ENCODE measurements at places on chromosomes 7 and 10.

DNA sequence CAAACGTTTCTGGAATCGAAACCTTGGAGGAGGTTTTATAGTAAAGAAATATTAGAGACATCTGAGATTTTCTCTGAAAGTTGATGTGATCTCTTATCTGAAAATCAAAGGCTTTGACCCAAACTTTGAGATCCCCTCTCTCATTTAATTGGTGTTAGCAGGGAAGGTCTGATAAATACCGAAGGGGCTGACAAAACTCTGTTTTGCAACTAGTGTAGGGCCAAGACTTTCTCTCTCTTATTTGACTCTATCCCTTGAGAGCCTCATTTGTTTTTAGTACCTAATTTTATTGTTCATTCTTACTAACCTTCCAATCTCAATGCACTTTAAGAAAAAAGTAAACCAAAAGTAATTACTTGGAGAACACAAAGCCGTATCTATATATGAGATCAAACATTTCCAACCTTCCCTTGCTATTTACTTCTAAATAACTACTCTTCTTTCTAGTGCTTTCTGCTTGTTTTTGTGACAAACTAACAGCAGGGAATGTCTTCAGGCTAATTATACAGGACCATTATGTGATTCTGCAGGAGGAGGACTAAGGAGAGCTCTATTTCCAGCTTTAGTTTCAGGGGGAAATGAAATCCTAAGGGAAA, 33.4 kb upstream of the NPVF start:
- H3K4me3 ChIP-seq = no peak overlapping the region
- no peaks in the 10 kb centered on the region for H3K27me3 ChIP-seq
- no peak for DNase-seq
- H3K36me3 ChIP-seq = no peaks in the 10 kb centered on the region
- H3K4me1 ChIP-seq = peaks cover 10% of the 10 kb centered on the region

- peak overlapping the region; percentile 76 for H3K27ac ChIP-seq
- no peak for DNase-seq
Measured at GRCh38 chr7:30351286-30351685, 66.9 kb downstream of the ZNRF2 start.

GRCh38 chr7:151682831-151683614, 163.3 kb upstream of the RHEB start:
- no peak overlapping the region for H3K27ac ChIP-seq
- H3K36me3 ChIP-seq = no peaks in the 10 kb centered on the region
- peaks cover 45% of the 10 kb centered on the region for H3K4me1 ChIP-seq
- no peaks in the 10 kb centered on the region for H3K27me3 ChIP-seq
- DNase-seq = no peak

GRCh38 chr7:139683137-139683921, 94.5 kb downstream of the HIPK2 start:
- no peak for DNase-seq
- H3K27ac ChIP-seq = no peak overlapping the region
- H3K27me3 ChIP-seq = no peaks in the 10 kb centered on the region
- H3K4me3 ChIP-seq = peak overlapping the region; percentile 11
- peaks cover 36% of the 10 kb centered on the region for H3K4me1 ChIP-seq
- peaks cover 3% of the 10 kb centered on the region for H3K36me3 ChIP-seq

GRCh38 chr10:67050415-67050814, 124.6 kb downstream of the LRRTM3 start:
- no peak overlapping the region for H3K4me3 ChIP-seq
- H3K4me1 ChIP-seq = no peaks in the 10 kb centered on the region
- no peaks in the 10 kb centered on the region for H3K27me3 ChIP-seq
- no peak overlapping the region for H3K27ac ChIP-seq
- no peaks in the 10 kb centered on the region for H3K36me3 ChIP-seq
- DNase-seq = no peak

- no peak overlapping the region for H3K27ac ChIP-seq
- peaks cover 2% of the 10 kb centered on the region for H3K4me1 ChIP-seq
- DNase-seq = no peak
- no peak overlapping the region for H3K4me3 ChIP-seq
Measured at GRCh38 chr10:124630551-124630950, 113.6 kb downstream of the FAM53B start.

GRCh38 chr10:69969977-69970376, 82.7 kb upstream of the MACROH2A2 start:
- H3K4me3 ChIP-seq = no peak overlapping the region
- H3K4me1 ChIP-seq = no peaks in the 10 kb centered on the region
- DNase-seq = no peak
- no peaks in the 10 kb centered on the region for H3K36me3 ChIP-seq
- H3K27ac ChIP-seq = no peak overlapping the region

DNA sequence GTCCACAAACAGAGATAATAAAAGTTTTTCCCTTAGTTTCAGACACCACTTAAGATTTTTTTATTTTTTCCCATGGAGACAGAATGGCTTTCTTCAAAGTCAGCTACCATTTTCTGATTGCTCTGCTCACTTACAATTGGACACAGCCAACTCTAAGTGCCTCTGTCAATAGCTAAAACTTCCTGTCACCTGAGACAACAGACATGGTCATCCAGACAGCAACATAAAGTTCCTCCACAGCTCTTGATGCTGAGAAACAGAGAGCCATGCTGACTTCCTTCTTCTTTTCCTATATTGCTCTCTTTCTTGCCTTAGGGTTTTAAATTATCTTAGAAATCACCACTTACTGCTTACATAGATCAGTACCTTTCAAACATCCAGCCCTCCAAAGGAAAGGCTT, 12.0 kb downstream of the ZNF800 start:
- H3K27ac ChIP-seq = no peak overlapping the region
- no peaks in the 10 kb centered on the region for H3K4me1 ChIP-seq
- DNase-seq = peak; percentile 32

DNA sequence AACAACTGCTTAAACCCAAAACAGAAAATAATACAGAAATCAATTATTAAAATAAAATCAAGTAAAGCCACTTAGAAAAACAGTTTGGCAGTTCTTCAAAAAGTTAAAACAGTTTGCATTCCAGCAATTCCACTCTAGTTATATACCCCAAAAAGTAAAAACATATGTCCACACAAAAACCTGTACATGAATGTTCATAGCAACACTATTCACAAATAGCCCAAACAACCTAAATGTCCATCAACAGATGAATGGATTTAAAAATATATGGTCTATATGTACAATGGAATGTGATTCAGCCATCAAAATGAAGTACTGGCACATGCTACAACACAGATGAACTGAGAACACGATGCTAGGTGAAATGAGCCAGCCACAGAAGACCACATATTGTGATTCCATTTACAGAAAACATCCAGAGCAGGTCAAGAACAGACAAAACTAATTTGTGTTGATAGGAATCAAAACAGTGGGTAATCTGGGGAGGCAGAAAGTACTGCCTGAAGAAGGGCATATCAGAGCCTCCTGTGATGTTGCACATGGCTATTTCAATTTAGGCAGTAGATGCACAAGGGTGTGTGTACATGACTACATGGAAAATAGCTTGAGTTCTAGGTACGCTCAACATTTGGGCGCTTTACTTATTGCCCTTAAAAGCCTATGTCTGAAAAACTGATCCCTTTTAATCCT, 66.3 kb downstream of the CYTH3 start:
- no peak overlapping the region for H3K27ac ChIP-seq
- H3K27me3 ChIP-seq = no peaks in the 10 kb centered on the region
- no peaks in the 10 kb centered on the region for H3K36me3 ChIP-seq
- no peak for DNase-seq

- no peak for DNase-seq
- no peaks in the 10 kb centered on the region for H3K36me3 ChIP-seq
- no peaks in the 10 kb centered on the region for H3K27me3 ChIP-seq
Measured at GRCh38 chr10:30804478-30805055, 175.0 kb upstream of the LYZL2 start.

GRCh38 chr10:74924251-74924963, 98.0 kb downstream of the KAT6B start:
- no peaks in the 10 kb centered on the region for H3K36me3 ChIP-seq
- no peak overlapping the region for H3K4me3 ChIP-seq
- H3K4me1 ChIP-seq = peaks cover 2% of the 10 kb centered on the region
- H3K27me3 ChIP-seq = no peaks in the 10 kb centered on the region
- H3K27ac ChIP-seq = no peak overlapping the region

DNA sequence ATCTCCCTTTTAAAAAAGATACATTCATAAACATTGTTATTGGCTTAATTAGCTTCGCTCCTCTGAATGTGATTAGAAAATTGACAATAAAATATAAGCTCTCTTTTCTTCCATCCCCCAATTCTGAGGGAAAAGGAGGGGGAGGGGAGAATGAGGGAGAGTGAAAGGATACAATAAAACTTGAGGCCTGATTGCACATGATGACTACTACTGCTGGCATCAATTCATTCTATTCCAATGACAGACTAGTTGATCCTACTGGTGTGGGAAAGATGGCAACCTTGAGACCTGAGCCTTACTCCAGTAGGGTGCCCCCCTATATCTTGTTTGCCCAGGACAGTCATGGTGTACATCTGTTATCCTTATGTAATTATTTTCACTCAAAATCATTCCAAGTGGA, 4.5 kb upstream of the IQUB start:
- peaks cover 3% of the 10 kb centered on the region for H3K36me3 ChIP-seq
- no peak overlapping the region for H3K4me3 ChIP-seq
- no peak overlapping the region for H3K27ac ChIP-seq
- H3K27me3 ChIP-seq = peaks cover 3% of the 10 kb centered on the region
- DNase-seq = no peak
- H3K4me1 ChIP-seq = peaks cover 14% of the 10 kb centered on the region

DNA sequence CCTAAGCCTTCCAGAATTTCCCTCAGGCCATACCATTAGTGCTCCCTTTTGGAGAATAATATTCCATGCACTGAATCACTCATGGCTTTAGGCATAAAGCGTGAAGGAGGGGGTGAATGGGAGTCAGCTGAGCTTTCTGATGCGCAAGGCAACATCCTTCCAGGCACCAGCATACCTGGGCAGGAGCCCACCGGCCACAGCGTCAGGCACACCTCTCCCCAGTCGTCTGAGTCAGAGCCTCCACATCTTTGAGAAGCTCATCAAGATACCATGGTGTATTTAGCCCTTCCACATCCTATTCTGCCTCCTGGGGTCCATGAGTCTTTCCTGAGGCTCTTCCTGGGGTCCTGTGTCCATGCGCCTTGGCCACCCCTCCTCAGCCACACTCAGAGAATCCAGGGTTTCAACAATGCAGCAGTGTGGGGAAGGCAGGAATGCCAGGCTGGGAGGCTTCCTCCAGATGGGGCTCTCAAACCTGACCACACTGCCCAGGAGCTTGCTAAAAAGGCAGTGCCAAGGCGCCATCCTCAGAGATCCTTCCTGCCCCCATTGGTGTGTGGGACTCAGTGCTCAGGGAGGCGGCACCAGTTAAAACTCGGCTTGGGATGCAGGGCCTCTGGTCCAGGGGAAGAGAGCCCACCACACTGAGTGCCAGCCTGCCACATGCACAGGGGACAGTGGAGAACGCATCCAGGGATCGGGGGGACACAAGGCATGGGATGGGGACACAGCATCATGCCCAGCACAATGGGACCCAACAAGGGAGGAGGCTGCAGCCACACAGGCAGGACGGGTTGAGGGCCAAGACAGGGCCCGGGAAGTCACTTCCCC, 31.6 kb downstream of the RASGEF1A start:
- H3K4me1 ChIP-seq = no peaks in the 10 kb centered on the region
- H3K4me3 ChIP-seq = no peak overlapping the region
- H3K27ac ChIP-seq = no peak overlapping the region

DNA sequence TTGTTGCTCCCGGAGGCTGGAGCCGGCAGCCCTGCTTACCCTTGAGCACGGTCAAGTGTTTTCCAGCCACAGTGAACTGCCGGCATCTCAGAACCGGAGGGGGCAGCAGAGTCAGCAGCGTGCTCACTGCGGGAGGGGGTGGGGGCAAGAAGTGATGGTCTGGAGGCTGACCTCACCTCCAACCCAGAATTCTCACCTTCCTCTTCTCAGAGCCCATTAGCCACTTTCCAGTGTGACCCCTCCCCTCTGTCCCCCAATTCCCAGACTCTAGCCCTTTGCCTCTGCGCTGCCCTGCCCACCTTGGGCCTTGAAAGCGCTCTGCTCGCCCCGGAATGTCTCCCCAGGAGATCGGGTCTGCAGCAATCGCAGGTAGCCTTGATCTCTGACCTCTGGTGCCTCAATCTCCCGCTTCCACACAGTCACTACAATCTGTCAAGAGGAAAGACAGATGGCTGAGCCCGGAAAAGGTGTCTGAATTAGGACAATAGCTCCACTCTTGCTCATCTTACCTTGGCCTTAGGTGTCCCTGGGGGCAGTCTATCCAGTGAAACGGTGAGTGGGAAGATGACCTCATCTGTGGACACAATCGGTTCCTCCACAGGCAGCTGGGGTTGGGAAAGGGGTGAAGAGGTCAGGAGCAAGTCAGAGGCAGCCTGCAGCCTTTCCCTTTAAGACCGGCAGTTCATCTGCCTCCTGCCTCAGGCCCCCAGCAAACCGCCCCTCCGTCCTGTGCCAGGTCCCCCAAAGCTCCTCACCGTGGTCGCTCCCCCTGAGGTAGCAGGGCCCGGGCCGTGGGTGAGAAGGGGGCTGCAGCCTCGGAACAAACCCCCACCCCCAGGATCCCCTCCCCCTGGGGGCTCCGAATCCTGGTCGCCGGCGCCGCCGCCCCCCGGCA, 942 bp downstream of the TRAPPC14 start:
- H3K27me3 ChIP-seq = no peaks in the 10 kb centered on the region
- H3K4me1 ChIP-seq = no peaks in the 10 kb centered on the region
- peak overlapping the region; percentile 68 for H3K4me3 ChIP-seq
- H3K36me3 ChIP-seq = peaks cover 16% of the 10 kb centered on the region
- H3K27ac ChIP-seq = peak overlapping the region; percentile 76

DNA sequence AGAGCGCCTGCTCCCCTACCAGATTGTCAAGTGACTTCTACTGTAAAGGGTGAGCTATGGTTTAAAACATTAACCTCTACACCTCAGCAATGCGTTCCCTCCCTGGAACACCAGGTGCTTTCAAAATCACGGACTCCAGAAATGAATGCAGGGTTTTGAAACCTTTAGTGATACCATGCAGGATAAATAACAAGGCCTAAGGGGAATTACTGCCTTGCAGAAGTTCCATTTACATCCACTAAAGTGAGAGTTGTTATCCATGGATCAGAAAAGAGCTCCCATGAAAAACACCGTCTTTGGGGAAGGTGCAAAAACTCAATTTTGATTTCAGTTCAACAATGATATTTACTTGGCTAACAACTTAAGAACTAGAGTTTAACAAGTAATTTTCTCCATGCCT, 4.0 kb downstream of the FZD8 start:
- H3K27ac ChIP-seq = no peak overlapping the region
- DNase-seq = no peak
- H3K36me3 ChIP-seq = no peaks in the 10 kb centered on the region
- no peak overlapping the region for H3K4me3 ChIP-seq

- no peak overlapping the region for H3K4me3 ChIP-seq
- peak; percentile 43 for DNase-seq
- no peaks in the 10 kb centered on the region for H3K27me3 ChIP-seq
- H3K36me3 ChIP-seq = no peaks in the 10 kb centered on the region
Measured at GRCh38 chr7:140512317-140513000, 33.2 kb upstream of the MKRN1 start.
